Cardiac fibroblast (primary cell): ENCODE measurements at places on chromosomes 6 and 20.

DNA sequence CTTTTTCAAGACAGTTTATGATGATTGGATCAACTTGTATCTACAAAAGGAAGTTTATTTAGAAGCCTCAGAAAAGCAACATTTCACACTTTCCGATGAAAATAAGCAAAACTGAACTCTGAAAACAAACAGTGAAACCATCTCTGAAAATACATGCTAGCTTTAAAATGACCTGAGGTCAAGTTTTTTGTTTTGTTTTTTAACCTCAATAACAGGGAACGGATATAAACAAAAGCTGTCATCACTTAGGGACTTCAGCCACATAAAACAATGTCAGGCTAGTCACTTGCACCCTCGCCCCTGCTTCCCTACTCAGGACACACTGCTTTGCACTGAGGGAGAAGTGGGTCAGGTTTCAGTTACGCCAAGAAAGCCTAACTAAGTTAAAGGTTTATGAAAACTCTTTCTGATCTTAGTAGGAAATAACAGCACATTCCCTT lies 11.6 kb downstream of the BACH2 start:
- DNase-seq, result peak; percentile 19

DNA sequence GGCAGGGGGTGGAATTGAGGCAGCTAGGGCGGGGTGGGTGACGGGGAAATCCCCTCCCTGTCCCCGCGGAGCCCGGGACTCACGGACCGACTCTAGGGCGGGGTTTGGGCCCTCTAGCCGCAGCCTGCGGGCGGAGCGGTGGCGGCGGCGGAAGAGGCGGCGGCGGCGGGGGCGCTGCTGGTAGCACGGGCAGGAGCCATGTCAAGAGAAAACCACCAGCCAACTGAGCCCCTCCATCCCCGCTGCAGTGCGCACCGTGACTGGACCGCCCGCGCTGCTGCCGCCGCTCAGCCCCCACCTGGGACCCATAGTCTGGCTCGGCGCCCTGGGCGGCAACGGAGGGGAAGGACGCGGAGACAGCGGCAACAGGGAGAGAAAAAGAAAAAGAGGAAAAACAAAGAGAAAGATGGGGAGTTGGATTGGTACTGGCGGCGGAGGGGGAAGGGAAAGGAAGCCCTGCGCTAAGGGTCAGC lies 1.2 kb upstream of the C6orf62 start:
- peak; percentile 64 for DNase-seq

- DNase-seq, result peak; percentile 41
Measured at GRCh38 chr20:19253916-19254820, 41.7 kb downstream of the SLC24A3 start.

DNA sequence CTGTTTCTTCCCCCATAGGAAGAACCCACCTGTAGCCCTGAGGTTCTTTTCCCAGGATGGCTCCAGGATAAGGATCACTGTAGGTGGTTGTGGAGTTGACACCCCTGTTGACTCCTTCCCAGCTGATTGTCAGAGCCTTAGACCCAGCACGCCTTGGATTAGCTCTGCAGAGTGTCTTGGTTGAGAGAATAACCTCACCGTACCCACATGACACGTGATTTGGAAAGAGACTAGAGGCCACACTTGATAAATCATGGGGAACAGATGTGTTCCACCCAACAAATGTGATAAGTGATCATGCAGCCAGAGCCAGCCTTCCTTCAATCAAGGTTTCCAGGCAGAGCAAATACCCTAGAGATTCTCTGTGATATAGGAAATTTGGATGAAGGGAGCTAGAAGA lies 12.2 kb downstream of the BTN3A1 start:
- DNase-seq, result no peak

- peak; percentile 20 for DNase-seq
Measured at GRCh38 chr20:3751675-3752385, 15.7 kb downstream of the ADISSP start.

- DNase-seq, result no peak
Measured at GRCh38 chr6:35208419-35208818, 5.3 kb upstream of the SCUBE3 start.

- no peak for DNase-seq
Measured at GRCh38 chr6:34362909-34363680, 29.4 kb downstream of the NUDT3 start.

GRCh38 chr6:121657972-121658371 lies 222.5 kb downstream of the GJA1 start:
- no peak for DNase-seq

DNA sequence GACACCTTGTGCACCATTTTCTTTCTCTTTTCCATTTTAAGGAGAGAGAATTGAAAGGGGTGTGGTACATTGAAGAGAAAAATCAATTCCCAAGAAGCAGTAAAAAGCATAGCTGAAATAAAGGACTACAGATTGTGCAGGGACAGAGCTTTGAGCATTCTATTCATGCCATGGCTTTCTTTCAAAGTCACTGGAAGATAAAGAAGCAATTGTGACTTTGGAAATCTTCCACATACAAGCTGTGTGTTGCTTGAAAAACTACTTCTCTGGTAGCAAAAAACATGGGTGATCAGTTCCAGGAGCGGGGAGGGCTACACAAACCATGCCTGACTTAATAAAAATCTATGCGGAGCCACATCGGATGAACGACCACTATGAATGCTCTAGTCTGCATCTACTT lies 230.2 kb upstream of the THEMIS start:
- DNase-seq, result no peak

GRCh38 chr6:169654598-169655391 lies 47.0 kb downstream of the WDR27 start:
- peak; percentile 76 for DNase-seq

DNA sequence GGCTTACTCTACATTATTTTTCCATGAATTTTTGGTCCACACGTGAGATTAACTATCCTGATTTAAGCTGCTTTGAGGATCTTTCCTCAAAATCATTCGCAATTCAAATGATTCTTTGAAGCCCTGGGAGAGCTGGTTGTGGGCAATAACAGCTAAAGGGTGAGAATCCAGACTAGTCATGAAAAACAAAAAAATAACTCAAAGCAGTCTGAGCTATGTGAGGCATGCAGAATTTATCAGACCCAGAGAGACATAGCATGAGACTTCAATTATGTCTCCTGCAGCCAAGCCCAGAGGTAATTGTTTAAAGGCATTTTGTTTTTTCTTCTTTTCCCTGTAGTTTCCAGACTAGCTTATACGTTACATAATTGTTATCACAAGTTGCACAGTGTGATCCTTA lies 517.3 kb upstream of the PTCHD4 start:
- DNase-seq, result peak; percentile 24

DNA sequence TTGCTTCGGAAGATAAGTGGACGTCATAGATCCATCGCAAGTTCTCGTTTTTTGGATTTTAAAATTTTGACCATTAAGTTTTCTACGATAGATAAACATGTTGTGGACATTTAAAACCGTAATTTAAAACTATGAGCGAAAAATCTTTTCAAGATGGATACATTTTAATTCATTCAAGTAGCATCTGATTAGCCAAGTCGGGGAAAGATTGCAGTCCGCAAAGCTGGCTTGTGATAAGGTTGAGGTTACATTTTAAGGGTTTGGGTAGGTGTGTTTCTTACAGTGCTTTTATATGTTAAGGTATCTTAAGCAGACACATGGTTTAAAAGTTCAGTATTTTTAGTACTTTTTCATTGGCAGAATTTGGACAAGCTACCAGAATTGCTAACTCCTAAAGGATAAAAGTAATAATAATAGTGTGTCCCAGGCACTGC lies 1.2 kb downstream of the WTAP start:
- peak; percentile 21 for DNase-seq

- peak; percentile 12 for DNase-seq
Measured at GRCh38 chr6:101705866-101706265, 312.4 kb downstream of the GRIK2 start.

DNA sequence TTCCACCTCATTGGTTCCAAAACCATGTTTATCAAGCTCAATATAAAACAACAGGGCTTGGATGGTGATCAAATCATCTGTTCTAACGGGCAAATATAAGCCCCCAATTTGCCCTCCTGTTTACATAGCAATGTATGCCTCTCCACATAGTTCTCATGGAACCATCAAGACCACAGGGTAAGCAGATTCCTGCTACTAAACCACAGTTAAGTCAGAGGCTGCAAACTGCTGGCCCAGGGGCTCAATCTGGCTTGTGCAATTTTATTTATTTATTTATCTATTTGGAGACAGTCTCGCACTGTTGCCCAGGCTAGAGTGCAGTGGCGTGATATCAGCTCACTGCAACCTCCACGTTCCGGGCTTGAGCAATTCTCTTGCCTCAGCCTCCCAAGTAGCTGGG lies 18.9 kb upstream of the MTHFD1L start:
- DNase-seq, result no peak

- DNase-seq, result peak; percentile 58
Measured at GRCh38 chr20:15642676-15643075, 930.6 kb downstream of the KIF16B start.

- no peak for DNase-seq
Measured at GRCh38 chr6:3756546-3756945, 5.0 kb upstream of the PXDC1 start.

DNA sequence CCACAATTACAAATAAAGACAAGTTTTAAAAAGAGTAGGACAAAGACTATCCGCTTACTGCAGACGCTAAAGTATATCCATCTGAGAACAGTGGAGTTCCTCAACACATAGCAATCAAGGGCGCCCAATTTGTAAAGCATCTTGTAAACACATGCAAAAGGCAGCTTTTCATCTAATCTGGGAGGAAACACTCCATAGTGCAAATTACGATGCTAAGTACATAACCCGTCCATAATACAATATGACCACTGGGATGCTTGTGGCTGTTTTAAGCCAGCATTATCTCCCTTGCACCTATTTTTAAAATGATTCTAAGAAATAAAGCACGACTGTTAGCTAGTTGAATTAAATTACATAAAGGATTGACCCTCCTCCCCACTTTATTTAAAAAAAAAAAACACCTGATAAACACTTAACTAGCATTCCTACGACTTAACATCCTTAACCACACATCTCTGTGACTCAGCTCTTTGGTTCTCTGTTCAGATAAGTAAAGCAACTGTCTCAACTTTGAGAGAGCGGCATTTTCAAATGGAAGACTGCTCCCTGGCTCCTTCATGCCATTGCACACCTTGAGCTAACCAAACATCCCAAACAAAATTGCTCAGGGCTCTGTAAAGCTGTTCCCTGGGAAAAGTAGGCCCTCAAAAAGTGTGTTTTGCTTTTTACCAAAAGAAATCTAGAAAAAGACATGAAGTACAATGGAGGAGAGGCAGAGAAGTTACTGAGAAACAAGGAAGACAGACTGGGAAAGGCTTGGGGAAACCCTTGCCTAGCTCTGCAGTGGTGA lies 14.2 kb downstream of the SLC22A23 start:
- DNase-seq, result peak; percentile 71

- peak; percentile 91 for DNase-seq
Measured at GRCh38 chr6:142802124-142802523, 142.9 kb downstream of the HIVEP2 start.

GRCh38 chr6:163099621-163100171 lies 314.8 kb upstream of the QKI start:
- DNase-seq, result no peak

GRCh38 chr20:39789411-39789810 lies 827.3 kb downstream of the DHX35 start:
- DNase-seq, result no peak

- DNase-seq, result no peak
Measured at GRCh38 chr20:39516964-39517363, 554.8 kb downstream of the DHX35 start.

GRCh38 chr20:49727894-49728885 lies 14.5 kb upstream of the B4GALT5 start:
- DNase-seq, result no peak

DNA sequence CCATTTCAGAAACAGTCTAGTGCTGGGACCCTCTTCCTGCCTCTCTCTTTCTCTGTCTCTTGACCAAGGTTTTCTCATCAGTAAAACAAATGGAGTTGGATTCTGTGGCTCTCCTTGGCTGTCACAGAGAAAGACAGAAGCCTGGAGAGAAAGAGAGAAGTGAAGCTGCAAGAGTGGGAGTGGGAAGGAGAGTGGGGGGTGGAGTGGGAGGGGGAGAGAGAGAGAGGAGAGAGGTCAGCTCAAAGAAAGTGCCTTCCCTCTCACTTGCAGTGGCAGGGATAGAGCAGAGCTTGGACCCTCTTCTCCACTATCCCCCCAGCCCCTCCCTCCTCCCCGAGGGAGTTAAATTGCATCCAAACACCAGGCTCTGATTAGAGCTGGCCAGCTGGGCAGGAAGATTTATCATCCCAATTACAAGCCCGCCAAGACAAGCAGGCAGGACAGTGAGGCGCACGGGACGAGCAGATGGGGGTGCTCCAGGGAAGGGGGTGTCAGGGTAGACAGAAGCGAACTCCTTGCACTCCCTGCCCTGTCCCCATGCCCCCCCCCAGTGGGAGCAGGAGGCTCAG lies 74.3 kb downstream of the CD40 start:
- no peak for DNase-seq

DNA sequence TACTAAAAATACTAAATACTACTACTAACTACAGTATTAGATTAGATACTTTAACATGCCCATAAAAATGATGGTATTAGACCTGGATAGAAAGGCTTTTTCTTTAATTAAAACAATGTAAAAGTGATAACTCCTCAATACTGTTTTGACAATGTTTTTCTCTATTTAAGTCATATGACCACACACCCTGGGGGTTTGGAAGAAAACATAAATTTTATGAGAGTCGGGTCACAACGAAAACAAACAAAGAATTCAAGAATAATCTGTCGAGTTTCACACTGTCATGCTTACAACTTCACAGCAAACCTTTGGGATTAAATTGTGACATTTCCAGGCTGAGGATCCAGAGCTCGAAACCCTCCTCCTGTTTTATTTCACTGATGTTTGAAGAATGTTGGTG lies 107.4 kb upstream of the SOX4 start:
- no peak for DNase-seq

GRCh38 chr6:105990151-105990550 lies 96.0 kb upstream of the PRDM1 start:
- no peak for DNase-seq

DNA sequence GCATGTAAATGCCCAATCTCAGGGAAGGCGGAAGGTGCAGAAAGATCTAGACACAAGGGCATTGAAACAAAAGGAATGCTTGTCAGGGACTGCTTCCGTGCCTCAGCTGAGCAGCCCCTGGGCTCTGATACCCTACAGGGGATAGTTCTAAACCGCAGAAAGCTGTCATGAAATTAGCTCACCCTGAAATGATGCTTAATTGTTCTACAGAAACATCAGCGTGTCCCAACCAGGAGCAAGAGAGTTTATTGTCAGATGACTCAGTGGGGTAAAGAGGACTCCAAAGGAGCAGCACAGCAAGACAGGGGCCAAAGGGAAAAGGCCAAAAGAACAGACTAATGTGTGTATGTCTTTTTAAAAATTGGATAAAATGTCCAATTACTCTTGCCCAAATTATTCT lies 258.4 kb upstream of the JARID2 start:
- DNase-seq, result no peak

GRCh38 chr6:148935705-148936435 lies 189.0 kb downstream of the UST start:
- peak; percentile 79 for DNase-seq

- no peak for DNase-seq
Measured at GRCh38 chr20:16775961-16776360, 27.8 kb downstream of the OTOR start.

DNA sequence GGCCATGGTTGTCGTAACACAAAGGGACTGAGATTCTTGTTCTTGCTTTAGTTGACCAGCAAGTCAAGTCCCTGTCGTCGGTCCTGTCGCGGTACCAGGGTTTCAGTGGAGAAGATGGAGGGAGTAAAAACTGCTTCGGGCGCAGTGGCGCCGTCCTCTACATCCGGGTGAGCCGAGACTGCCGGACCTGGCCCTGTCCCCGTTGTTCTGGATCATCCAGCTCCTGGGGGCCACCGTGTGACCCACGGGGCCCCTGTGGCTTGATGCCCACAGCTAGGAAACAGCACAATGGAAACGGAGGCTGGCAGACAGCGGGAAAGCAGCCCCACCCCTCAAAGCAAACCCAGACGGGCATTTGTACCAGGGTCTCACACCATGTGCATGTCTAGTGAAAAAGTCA lies 15.0 kb downstream of the MTG2 start:
- no peak for DNase-seq
